GM12892 (cell line): ENCODE measurements at places on chromosomes 2 and 18.

GRCh38 chr2:220877897-220878296, 694.2 kb downstream of the EPHA4 start:
- DNase-seq: no peak

DNA sequence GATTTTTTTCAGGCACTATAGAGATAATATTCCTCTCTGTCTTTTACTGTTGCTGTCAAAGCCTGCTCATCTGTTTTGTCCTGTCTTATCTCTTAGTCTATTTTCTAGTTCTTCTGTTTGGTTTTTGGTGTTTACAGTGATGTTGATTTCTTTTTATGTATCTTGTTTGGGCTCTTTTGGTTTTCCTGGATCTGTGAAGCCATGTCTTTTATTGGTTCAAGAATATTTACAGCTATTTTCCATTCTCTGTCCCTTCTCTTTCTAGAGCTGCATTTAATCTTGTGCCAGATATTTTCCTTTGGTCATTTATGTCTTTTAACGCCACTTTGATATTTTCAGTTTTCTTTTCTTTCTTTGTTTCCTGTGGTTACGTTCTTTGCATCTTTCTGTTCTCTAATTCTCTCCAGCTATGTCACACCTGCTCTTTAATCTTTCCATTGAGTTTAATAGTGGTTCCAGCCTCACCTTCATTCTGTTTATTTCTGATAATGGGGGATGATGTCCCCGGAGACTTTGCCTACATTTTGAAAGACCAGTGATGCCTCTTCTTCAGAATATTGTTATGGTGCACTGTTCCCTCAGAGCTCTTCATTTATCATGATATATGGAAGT, 32.0 kb downstream of the SMCHD1 start:
- no peak for DNase-seq

DNA sequence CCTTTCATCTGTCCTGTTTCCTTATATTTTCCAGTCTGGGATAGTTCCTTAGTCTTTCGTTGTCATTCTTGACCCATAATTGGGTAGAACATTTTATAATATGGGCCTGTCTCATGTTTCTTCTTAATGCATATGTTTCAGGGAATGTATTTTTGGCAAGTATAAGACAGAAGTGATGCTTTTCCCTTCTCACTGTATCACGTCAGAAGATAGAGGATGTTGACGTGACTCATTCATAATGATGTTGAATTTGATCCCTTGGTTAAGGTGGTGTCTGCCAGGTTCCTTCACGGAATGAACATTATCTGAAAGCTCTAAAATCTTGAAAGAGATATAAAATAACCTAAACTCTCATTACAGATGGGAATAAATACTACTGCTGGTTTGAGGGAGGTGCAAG, 18.8 kb downstream of the CDH7 start:
- no peak for DNase-seq

DNA sequence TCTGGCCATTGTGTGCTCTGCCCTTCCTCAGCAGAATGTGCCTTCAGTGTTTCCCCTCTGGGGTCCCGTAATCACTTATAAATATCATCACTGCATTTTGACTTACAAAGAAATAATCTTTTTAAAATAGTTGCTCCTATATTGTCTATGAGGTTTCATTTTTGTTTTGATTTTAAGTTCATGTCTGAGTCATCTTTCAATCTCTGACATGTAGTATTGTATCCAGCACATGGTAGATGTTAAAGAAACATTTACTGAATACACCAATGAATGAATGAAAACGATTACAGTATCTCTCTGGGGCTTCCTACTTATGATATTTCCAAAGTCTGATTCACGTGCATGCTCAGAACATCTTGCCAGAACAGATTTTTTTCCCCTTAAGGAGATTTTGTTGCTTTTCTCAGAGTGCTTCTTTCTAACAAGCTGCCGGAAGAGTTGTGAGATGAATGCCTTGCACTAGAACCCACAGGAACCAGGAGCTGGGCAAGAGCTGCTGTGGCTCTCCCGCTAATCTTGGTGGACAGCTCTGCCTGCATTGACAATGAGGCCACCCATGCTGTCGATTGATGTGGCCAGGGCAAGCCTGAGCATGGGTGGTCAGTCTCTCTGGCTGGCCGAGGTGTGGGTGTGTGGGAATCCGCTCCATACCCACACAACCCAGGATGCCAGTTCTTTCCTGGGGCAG, 199.4 kb downstream of the CYRIA start:
- DNase-seq: no peak

DNA sequence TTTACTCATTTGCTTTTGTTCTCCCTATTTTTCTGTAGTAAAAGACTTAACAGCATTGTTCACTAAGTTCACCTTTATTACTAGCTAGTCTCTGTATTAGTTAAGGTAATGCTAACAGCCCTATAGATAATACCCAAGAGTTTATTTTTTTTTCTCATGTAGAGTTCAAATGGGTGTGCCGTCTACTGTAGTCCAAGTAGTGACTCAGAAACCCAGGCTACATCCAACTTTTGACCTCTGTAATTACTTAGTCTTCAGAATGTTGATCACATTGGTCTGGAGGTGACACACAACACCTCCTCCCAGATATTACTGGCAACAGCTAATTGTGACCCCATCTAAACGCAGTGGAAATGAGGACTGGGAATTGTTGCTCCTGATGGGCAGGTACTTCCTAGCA, 7.7 kb downstream of the COQ10B start:
- DNase-seq: no peak

- no peak for DNase-seq
These were observed 27.6 kb downstream of the ST3GAL5 start for GRCh38 chr2:85861180-85861579.

GRCh38 chr18:36412778-36413177, 115.3 kb downstream of the FHOD3 start:
- DNase-seq: no peak

GRCh38 chr2:222296911-222297599, 1.7 kb downstream of the PAX3 start:
- DNase-seq: no peak

GRCh38 chr18:45916302-45916701, 50.8 kb downstream of the EPG5 start:
- DNase-seq: peak; percentile 8

GRCh38 chr2:206876216-206876860, 63.0 kb upstream of the CPO start:
- DNase-seq: no peak

GRCh38 chr2:30448866-30449265, 1.8 kb downstream of the LCLAT1 start:
- no peak for DNase-seq

DNA sequence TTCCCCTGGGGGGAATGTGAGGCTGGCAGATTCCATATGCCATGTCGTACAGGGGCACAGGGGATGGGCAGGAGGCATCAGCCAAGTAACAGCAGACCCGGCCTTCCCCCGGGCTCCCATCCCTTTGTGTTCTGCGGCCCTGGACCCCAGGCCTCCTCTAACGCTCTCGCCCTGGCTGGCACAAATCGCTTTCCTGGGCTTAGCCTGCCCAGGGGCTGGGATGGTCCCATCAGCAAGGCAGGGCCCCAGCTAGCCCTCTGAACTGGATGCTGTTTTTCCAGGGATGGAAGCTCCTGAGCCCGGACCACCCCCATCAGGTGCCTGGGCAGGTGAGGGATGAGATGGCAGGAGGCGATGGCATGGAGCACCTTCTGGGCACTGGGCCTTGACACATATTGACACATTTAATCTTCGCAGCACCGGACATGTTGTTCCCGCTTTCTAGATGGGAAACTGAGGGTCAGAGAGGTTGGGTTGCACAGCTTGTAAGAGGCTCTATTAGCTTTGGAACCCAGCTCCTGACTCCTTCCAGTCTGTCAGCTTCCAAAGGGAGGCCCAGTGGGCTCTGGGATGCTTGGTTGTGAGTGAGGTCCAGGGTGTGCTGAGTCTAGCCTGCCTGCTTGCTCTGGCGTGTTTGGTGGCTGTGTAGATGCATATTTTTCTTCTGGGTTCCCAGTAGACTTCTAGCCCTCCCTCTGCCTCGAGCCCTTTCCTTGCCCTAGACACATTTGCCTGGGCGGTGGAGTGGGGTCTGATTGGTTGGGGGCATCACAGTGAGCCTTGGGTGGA, 40.3 kb downstream of the GLI2 start:
- no peak for DNase-seq

GRCh38 chr2:198113316-198113715, 308.9 kb downstream of the PLCL1 start:
- DNase-seq: no peak

DNA sequence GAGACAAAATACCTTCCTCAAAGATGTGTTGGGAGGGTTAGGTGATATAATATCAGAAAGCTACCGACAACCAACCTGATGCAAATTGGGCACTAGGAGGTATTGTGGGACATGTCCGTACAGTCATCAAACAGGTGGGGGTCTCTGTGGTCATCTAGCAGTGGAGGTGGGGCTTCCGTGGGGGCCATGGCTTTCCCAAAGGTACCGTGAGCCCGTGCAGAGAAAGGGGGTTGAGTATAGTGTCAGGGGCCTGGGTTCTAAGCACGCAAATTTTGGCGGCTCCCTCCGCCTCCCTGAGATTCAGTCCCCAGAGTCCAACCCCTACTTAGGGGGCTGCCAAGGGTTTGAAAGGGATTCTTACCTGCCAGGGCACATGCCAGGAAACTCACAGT, 32.6 kb downstream of the HJURP start:
- DNase-seq: no peak

- DNase-seq: no peak
These were observed 82.0 kb upstream of the PPM1B start for GRCh38 chr2:44086629-44087028.

DNA sequence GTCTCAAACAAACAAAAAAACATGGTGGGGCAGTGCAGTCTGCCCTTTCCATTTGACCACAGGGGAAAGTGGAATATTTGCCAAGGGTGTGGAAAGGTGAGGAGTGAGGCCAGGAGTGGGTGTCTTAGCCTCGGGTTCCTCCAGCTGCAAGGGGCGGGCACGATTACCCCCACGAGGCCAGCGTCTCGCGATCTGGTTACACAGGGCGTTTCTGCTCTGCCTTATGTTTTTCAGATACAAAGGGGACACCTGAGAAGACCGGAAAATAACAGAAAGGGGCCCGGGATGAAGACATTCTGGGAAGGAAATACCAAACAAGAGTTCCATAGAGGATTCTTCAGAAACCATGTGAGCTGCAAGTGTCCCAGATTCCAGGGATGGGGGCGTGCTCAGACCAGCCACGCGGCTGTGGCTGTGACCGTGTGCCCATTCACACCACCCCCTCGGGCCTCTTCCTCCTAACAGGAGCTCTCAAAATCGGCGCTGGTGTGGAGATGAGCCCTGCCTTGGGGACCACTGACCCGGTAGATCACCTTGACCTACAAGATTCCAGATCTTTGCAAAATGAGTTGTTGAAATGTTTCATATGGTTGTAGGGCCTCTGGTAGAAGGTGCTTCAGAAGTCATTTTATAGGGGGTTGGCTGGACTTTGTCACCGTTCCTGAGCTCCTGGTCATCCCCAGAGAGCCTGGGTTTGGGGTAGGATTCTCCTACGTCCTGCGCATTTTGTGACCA, 34.2 kb downstream of the FAM178B start:
- DNase-seq: no peak

- no peak for DNase-seq
These were observed 21.4 kb upstream of the SPIRE1 start for GRCh38 chr18:12679183-12679786.

DNA sequence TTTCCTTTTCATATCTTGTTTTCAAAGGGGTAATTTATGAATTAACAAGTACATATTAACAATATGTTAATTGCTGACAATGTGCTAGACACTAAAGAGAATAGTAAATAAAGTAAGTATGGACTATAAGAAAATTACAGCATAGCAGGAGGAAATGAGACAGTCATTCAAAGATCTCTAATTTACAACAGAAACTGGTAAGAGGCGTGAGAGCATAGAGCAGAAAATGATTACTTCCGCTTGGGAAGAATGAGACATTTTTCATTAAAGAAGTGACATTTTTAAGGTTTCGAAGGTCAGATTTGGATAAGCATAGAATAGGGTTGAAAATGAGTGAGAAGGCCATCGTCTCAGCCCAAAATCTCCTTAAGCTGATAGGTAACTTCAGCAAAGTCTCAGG, 184.4 kb upstream of the SESTD1 start:
- DNase-seq: no peak

DNA sequence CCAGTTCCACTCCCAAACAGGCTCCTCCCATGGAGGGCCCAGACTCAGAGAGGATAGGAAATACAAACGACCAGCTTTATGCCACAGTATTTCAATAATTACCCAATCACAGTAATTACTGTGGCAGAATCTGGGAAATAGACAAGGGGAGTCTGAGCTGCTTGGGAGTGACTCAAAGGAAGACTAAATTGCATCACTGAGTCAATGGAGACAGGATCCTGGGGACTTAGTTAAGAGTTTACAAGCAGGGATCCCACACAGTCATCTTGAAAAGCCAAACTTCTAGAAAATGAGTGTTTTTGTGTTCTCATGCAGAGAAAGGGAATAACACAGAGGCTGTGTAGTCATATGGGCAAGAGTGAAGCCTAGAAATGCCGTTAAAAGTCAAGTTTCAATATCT, 1142.1 kb downstream of the CNTNAP5 start:
- DNase-seq: no peak

GRCh38 chr2:64863097-64863820, 125.9 kb upstream of the SLC1A4 start:
- DNase-seq: no peak

- no peak for DNase-seq
These were observed 8.6 kb downstream of the SH3BP4 start for GRCh38 chr2:234960175-234961088.

DNA sequence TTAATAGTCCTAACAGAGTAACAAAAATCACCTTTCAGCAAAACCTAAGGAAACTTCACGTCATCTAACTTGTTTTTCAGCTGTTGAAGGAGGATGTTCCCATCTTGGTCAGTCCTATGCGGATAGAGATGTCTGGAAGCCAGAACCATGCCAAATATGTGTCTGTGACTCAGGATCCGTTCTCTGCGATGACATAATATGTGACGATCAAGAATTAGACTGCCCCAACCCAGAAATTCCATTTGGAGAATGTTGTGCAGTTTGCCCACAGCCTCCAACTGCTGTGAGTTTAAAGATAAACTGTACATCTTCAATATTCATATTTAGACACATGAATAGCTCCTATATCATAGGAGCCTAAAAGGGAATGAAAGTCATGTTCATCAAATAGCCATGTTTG, 10.5 kb downstream of the COL3A1 start:
- DNase-seq: no peak

GRCh38 chr2:120472891-120473309, 127.0 kb downstream of the INHBB start:
- DNase-seq: no peak

DNA sequence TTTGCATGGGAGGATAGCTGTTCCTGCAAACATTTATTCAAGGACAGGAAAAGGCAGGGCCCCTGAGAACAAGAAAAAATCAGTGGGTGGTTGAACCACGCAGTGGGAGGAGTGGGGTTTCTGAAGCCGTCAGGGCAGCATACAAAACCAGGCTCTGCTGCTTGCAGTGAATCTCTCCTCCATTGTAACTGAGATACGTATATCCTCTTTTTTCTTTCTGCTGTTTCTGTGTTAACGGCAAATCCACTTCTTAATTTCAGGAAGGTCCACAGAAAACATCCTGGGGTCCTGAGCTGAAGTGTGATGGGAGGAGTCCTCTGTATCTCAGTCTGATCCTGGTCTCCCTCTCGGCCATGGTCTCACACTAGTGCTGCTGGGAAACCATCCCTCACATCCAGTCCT, 27.2 kb upstream of the KCNF1 start:
- DNase-seq: no peak
